ENCODE measurements at places on chromosomes 7 and 10. TPM values are rescaled to one million over a fixed set of nuclear protein-coding genes. Genes with fewer than 3 reads are reported as not detected.

MACC1 gene
- total RNA-seq = 0.19 TPM

AKR1C4 gene
- total RNA-seq = not detected

TDRD1 gene
- 5.8 TPM for total RNA-seq

LFNG gene
- total RNA-seq = 4.6 TPM

BTBD16 gene
- total RNA-seq = not detected

MYPN gene
- 92.0 TPM for total RNA-seq

GRCh38 chr7:15862016-15862780 lies 175.7 kb upstream of the MEOX2 start:
- DNase-seq = no peak

GRCh38 chr7:43565786-43566185 lies 17.1 kb upstream of the STK17A start:
- no peak for DNase-seq

- DNase-seq = no peak
These were observed 8.2 kb downstream of the MYOF start for GRCh38 chr10:93473804-93474472.

DNA sequence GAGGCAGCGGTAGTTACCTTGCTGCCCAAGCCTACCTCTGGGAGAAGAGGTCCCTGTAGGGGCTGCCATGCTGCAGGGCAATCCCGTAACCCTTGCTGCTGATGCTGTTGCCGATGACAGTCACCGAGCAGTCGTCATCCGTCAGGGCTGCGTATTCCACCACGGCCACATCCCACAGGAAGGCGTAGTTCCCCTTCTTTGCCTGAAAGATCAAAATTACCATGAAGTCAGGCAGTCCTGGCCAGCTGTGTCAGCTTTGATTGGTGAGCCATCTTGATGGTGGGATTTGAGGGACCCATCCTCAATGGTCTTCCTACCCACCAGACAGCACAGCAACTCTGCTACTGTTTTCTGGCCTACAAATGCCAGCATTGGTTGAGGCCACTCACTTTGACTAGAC lies 746.8 kb downstream of the GRID1 start:
- DNase-seq = no peak

- no peak for DNase-seq
These were observed 45.0 kb upstream of the CACUL1 start for GRCh38 chr10:118799777-118800176.

GRCh38 chr10:74955796-74956195 lies 129.4 kb downstream of the KAT6B start:
- no peak for DNase-seq

- DNase-seq = no peak
These were observed 322.3 kb downstream of the WDR37 start for GRCh38 chr10:1378473-1378872.

GRCh38 chr7:23072922-23073321 lies 32.7 kb upstream of the KLHL7 start:
- DNase-seq = no peak

GRCh38 chr10:18350340-18350739 lies 210.1 kb downstream of the CACNB2 start:
- no peak for DNase-seq

DNA sequence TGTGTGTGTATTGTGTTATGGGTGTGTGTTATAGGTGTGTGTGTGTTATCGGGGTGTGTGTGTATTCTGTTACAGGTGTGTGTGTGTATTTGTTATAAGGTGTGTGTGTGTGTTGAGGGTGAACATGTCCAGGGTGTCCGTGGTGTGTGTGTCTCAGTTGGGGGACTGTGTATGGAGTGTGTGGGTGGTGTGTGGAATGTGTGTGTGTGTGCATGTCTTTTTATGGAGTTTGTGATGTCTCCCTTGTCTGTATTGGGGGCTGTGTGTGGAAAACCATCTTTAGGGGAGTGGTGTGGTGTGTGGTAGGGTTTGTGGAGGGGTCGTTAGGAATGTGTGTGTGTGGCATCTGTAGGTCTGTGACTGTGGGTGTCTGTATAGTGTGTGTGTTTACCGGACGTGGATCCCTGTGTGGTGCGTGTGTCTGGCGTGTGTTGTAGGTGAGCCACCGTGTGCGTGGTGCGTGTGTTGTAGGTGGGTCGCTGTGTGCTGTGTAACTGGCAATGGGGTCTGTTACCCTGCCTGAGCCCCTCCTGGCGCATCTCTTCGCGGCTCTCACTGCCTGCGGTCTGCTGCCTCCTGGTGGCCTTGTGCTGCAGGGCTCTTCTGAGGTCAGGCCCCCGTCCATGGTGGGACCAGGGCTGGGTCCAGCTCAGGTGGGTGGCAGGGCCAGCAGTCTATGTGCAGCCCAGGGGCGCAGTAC lies 61.7 kb downstream of the PALD1 start:
- DNase-seq = peak; percentile 54

DNA sequence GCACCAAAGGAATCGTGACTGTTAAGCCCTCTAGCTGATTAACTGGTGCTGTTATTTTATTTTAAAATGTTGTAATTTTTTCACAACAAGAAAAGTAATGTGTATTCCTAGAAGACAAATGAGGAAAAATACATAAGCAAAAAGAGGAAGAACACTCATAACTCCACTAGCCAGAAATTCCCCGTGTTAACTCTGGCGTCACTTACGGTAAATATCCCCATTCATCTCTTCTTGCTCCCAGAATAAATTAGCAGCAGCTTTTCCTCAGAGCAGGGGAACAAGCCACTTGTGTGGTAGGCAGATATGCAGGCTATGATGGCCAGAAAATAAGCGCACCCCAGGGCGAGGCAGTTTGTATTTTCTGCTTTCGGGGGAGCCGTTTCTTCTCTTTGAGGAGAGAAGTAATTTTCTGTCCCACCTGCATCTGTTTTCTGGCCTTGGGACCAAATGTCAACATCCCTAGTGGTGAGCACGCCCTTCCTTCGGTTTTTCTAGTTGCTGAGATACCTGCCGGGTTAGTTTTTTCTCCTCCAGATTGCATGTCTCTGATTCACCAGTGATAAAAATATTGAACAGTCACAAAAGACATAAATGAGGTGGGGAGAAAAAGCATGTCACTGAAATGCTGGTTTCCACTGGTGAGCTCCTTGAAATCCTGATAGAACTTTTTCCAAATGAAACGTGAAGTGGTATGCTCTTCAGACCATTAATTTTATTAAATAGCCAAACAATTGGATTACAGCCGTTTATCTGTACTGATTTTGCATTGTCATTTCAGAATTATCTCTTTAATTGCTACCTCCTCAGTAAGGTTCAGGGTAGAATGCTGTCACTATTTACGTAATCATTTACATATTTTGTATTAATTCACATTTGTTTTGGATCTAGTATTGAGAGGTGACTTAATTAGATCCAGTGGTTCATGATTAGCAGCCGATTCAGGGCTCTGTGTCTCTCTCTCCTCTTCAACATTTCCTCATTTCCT lies 268.1 kb downstream of the CAMK1D start:
- DNase-seq = no peak

DNA sequence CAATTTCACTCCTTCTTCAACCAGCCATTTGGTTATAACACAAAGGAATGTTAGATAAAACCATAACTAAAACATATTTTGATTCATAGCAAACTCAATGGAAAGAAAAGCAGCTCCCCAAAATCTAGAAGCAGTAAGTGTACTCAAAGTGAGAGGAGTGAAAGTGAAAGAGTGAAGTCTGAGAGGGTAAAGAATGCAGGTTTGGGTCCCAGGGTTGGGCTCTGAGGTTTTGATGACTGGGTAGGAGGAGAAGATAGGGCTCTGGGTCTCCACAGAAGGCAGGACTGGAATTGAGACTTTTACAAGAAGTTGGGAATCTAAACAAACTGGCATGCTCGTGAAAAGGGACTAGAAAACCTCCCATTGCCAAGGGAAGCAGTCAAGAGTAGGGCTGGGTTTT lies 85.4 kb upstream of the RSU1 start:
- no peak for DNase-seq

DNA sequence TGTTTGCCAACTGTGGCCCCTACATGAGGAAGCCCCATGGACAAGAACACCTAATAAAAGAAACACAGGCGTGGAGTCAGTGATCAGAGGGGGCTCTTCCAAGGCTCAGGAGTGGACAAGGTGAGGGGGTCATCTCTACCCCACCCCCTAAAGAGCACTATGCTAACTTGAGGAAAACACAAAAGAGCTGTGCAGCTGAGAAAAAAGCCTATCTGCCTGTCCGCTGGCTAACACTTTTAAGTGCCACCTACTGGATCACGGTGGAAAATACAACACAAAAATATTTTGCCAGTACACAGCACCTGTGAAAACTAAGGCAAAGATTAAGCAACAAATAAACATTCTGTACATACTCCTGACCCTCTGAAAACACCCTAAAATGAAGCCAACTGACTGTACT lies 53.1 kb upstream of the COBL start:
- DNase-seq = no peak
